ENCODE measurements at places on chromosomes 2 and 18.
A peak's percentile ranks its signal among the peaks of the same experiment; 100 is the strongest.

- no peak for DNase-seq
Measured at GRCh38 chr2:19116918-19117317, 241.5 kb downstream of the OSR1 start.

- DNase-seq: peak; percentile 29
Measured at GRCh38 chr2:239930871-239931771, 94.0 kb downstream of the NDUFA10 start.

DNA sequence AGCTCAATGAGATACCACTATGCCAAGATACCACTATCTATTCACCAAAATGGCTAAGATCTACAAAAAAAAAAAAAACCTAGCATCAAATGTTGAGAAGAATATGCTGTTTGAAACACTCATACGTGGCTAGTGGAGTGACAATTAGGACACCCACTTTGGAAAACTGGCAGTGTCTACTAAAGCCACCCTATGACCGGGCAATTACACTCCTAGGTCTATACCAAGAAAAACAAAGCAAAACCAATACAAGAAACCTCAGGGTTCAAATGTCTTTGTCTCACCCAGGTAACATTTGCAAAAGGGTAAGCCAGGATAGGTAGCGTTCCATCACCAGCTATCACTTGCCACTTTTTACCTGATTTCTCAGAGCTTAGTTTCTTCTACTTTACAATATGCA, 123.6 kb upstream of the CAB39 start:
- DNase-seq: no peak

- no peak for DNase-seq
Measured at GRCh38 chr2:185268651-185269050, 470.0 kb upstream of the FSIP2 start.

DNA sequence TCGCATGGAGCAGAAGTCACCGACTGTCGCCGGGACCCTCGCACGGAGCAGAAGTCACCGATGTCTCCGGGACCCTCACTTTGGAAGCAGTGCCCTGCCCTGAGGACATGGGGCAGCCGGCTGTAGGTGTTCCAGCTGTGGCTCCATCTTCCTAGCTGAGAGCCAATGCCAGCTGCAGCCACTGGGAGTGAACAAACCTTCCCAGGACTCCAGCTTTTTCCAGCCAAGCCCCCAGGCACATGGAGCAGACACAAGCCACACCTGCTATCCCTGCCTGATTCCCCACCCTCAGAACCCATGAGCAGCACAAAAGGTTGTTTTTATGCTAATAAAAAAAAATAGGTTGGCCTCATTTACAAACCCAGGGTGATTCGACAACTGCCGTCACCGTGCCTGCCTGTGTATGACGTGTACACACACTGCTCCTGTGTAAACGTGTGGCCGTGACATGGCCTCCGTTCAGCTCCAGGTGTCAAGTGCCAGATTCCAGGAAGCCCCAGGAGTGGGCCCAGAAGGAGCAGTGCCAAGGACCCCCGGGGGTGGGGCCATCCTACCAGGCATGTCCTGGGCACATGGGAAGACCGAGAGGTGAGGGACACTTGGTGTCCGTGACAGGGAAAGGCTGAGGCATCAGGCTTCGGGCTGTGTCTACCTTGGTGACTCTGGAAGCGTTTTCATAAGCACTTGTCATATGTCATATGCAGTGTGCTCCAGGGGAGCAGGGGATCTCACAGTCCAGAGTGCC, 91.5 kb downstream of the EIPR1 start:
- DNase-seq: no peak

DNA sequence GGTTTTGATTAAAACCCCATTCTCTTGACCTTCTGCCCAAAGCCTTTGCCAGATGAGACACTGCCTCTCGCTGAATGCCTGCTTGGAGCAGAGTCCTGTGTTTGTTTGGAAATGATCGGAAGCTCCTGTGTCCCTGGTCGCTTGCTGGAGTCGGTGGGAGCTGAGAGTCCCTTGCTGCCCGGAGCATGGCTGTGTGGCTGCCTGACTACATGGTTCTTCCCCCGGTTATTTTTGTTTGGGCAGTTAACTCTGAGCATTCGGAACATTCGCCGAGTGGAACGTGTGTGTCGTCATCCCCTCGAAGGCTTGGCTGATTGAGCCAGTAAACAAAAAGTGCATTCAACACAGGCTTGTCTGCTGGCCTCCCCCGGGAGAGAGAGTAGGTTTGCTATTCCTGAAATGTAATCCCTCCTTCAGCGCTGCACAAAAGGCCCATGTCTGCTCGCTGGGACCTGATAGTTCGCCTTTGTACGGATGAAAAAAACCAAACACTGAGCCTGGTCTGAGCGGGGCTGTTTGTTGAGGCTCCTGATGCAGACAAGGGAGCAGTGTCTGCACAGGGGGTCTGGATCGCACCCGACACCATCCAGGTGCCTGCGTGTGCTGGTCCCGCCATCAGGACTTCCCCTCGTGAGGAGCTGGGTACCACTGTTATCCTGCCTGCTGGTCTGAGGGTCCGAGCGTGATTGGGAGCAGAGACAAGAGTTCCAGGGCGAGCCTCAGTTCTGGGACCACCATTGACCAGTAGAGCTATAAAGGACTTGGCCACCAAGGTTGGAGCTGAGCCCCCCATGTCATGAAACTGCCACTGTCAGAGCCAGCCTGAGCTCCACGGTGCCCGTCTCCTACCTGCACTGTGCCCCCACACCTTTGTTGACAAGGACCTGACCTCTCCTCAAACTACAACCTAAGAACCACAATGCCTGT, 83.8 kb downstream of the AGAP1 start:
- no peak for DNase-seq

GRCh38 chr2:73175663-73176204, 26.6 kb upstream of the NOTO start:
- peak; percentile 55 for DNase-seq

GRCh38 chr2:69715964-69716363, 26.0 kb upstream of the ANXA4 start:
- DNase-seq: no peak

DNA sequence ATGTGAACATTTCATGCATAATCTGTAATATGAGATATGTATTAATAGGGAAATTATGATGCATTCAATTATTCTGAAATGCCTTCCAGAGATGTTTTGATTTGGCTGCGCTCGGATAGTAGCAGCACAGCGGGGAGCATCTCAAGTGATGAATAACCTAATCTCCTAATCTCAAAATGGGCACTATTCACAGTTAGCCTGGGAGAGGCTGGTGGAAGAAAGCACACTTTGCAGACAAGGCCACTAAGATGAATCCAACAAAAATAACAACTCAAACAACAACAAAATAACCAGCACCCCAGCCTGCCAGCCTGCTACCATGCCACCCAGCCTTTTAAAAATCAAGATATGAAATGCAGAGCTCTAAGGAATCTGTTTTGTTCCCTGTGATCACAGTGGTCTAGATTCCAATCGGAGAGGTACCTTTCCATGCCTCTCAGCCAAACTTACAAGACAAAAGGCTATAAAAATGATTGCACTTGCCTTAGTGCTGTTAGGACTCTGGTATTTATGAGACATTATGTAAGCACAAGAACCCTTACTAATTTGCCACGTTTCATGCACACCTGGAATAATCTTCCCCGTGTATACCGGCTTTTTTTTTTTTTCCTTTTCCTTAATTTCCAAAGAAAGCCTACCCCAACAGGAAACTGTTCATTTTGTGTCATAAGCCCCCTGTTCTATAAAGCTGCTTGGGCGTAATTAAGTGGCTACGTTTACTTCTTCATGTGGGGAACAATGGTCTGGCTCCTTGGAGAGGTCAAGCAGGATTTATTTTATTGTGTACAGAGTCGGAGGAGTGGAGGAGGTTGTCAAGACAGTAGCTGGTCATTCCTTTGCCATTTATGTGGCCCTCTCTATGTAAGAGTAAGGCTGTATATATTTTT, 526.9 kb upstream of the FANCL start:
- no peak for DNase-seq

DNA sequence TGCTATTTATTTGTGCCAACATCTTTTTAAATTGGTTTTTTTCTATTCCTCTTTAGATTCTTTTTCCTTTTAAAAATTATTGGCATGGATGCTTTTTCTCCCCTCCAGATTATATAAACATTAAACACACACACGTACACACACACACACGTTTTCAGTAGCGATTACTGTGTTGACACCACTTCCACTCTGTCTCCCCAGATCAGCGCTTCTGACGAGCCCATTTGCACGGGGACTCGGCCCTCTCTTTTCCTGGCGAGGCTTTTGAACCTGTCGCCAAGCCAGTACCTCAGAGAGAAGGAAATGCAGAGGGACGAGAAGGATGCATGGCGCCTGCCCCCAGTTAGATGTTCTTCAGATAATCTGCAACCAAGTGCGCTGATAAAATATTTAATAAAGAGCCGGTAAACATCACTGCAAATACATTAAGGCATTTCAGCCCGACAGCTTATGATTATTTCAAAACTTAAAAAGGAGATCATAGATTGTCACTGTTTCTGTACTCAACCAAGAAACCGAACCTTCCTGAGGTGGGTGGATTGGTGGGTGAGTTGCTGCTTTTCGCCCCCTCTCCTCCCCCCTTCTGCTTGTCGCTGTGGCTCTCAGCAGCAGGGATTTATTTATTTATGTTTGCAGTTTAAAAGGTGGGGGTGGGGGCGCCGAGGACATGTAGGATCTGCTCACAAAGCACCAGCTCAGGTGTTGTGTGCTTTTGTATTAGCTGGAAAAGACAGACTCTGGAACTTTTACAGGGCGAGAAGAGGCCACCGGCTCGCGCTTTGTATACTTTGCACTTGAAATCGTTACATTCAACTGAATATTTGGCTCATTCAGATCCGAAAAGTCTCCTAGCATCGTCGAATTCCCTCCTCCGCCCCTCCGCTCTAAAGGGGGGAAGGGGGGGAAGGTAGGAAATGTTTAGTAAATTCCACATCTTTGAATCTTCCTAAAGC, 787 bp upstream of the TBR1 start:
- DNase-seq: no peak

DNA sequence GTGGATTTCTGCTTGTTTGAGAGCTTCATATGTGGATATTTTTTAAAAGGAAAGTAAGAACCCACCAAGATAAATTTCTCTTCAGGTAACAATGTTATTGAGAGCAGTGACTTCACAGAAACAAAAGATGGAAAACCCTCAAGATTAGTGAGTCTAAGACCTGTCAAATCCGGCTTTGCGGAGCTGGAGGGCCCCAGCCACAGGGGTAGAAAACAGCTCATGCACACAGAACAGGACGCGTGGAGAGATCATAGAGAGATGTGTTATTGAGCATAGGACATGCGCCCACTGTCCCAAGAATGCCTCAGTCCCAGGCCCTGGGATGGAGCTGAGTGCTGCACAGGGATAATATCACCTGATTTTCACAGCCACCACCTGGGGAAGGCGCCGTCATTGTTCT, 21.3 kb downstream of the EDAR start:
- DNase-seq: no peak

DNA sequence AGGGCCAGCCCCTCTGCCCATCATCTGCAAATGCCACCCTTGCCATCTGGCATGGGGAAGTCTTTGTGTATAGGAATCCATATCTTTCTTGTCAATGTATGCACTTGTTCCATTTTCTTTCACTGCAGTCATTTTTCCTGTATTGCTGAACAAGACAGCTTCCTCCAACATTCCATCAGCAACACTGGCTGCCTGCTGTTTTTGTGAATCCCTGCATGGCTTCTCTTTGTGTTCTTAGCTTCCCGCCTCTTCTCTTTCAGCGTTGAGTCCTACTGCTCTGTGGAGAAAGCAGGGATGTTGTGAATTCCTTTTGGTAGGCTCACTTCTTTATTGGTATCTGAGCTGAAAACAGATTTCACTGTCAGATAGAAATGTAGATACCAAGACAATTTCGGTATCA, 150.0 kb downstream of the LPIN1 start:
- no peak for DNase-seq

GRCh38 chr2:139721411-139721995, 941.3 kb upstream of the NXPH2 start:
- no peak for DNase-seq

- DNase-seq: no peak
Measured at GRCh38 chr2:44731505-44731904, 210.0 kb upstream of the SIX3 start.

- DNase-seq: no peak
Measured at GRCh38 chr2:96703021-96703751, 36.7 kb downstream of the LMAN2L start.

- no peak for DNase-seq
Measured at GRCh38 chr2:122027510-122028217, 272.2 kb downstream of the TSN start.

DNA sequence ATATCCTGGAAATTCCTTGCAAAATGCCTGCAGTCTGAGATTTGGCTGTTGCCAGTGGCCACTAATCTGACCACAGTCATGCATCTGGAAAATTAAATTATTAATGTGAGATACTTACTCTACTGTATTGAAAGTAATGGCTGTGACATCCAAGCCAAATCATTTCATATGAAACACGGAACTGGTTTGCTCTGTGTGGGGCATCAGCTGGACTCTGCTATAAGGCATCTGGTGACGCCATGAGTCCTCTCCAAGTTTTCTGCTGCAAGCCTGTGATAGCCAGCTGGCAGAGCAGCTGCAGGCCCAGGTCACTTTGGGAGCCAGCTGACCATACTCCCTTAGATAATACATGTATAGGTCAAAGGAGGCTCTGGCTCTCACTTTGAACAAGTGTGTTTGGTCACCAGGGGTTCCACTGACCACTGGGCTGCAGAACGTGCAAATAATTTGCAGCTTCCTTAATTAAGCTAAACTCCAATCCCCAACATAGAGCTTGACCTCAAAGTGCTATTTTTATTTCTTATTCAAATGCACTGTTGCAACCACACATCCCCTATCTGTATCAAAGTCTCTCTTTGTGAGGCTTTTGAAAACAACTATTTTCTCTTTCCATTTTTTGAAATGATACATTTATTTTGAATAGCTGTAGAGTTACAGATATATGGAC, 152.9 kb downstream of the NCKAP5 start:
- no peak for DNase-seq

- DNase-seq: no peak
Measured at GRCh38 chr18:47323158-47323557, 71.7 kb upstream of the SKOR2 start.

DNA sequence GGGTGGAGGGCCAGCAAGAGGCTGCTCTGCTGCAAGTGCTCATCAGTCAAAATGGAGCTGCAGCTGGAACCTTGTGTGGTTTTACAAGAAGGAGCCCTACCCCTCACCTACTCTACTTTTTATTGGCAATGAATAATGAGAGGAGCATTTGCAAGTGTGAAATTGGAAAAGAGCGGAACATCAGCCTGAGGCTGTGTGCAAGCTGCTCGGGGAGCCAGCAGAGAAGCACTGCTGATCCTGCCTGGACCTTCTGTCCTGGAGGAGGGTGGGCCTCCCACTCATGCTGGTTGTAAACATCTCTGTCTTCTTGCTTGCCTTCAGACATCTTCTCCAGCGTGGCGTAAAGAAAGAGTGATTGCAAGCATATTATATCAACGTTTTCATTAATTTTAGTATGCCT, 256.2 kb downstream of the DLGAP1 start:
- DNase-seq: no peak
